ENCODE measurements at places on chromosomes 3 and 15.

DNA sequence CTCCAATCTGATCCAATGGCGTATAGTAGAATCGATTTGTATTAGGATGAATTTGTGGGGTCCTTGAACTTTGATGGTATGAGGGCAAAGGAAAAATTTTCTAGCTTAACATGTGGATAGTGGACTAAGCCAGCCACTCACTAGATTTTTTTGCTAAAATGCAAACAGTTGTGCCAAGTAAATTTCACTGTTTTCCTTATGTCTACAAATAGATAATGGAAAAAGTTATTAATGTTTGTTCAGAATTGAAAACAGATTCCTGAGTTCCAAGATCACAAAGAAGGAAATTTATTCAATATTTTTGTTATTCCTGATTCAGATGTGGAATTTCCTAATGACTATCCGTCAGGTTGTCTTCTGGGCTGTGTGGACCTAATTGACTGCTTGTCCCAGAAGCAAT, 35.2 kb upstream of the ZNF609 start:
- no peak for DNase-seq

- peak; percentile 15 for DNase-seq
Observed at GRCh38 chr15:79028411-79028964, 62.1 kb downstream of the RASGRF1 start.

GRCh38 chr3:139561959-139562676, 22.6 kb upstream of the RBP1 start:
- no peak for DNase-seq

- DNase-seq: no peak
Observed at GRCh38 chr3:66267906-66268305, 47.1 kb downstream of the SLC25A26 start.

Data from NCI-H1930 (cell line).